DMS79 (cell line): ENCODE measurements at places on chromosomes 2 and 18.

DNA sequence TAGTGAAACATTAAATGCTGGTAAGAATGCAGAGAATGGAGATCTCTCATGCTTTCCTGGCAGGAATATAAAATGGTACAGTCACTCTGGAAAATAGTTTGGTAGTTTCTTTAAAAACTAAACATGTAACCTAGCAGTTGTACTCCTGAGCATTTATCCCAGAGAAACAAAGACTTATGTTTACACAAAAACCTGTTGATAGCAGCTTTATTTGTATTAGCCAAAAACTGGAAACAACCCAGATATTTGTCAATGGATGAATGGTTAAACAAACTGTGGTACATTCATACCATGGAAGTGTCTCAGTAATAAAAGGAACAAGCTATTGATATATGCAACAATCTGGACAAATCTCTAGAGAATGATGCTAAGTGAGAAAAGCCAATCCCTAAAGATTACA, 81.7 kb upstream of the CTAGE1 start:
- no peak for DNase-seq

DNA sequence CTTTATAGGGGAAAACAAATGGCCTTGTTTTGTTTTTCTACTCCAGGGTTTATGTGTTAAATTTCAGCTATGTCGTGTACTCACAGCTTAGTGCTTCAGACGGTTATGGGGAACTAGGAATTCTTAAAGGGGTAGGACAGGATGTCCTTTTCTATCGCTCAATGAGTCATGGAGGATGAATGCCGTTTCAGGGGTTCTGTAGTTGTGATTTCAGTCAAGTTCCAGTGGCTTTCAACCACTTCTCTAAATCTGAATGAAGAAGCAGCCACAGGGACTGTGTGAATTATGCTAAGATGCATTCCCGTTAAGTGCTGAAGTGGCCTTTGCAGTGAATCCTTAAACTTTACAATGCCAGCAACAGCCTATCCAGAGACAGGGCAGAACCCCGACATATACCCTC, 1231.7 kb upstream of the ZEB2 start:
- no peak for DNase-seq

DNA sequence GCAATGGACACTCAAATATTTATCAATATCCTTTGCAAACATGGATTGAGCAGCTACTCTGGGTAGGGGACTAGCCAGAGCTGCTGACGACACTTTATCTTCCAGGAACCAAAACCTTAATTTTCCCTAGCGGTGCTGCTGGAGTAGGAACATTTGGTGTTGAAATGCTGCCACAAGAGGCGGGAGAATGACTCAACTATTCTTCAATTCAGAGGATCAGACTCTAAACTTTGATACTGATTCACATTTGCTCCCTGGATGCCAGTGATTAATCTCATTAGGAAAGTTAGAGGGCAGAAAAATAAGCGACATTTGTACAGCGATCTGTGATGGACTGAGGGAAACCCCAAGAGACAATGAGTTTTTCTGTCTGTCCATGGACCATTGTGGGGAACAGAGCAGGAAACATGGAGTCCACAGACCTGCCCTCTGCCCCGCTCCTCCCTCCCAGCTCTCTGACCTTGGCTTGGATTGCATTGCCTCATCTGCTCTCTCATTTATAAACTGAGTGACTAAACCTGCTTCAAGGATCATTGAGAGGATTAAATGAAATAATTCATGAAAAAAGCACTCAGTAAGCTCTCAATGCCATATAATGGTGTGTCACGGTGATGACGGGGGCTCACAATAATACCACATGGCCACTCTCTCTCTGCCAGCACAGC, 12.6 kb upstream of the EPB41L3 start:
- no peak for DNase-seq

DNA sequence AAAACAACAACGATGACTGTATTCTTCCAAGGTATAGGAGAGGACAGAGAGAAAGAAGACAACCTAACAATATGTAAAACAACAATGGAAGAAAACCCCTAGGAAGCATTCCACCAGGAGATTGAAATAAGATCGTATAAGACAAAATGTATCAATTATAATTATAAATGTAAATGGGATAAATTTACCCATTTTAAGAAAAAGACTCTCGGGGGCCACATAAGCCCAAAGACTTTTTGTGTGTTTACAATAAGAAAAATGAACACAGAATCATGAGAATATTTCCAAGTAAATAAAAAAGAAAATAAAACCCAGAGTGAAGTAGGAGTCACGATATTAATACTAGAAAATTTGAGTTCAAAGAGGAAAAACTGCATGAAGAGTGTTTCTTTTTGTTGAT, 126.4 kb downstream of the ASB1 start:
- no peak for DNase-seq

- DNase-seq, result no peak
These were observed 352.1 kb downstream of the RBM43 start for GRCh38 chr2:150909613-150910012.

DNA sequence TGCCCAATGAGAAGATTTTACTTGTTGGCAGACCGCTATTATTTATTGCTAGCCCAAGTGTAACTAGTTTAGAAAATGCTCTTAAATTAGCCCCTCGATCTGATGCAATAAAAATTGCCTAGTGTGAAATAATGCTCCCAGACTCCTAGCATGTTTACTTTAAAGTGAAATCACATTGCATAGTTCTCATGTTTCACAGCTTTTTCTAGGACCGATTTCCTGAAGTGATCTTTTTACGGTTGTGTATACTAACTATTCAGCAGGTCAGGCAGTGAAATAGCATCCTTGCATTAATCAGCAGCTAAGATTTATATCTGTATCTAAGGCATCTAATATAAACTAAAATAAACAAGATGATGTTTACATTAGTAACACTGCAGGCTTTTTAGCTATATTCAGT, 52.4 kb downstream of the PMS1 start:
- DNase-seq, result no peak
